ENCODE measurements at places on chromosomes 7 and 10. TPM values are rescaled to one million over a fixed set of nuclear protein-coding genes. Genes with fewer than 3 reads are reported as not detected.
A peak's percentile ranks its signal among the peaks of the same experiment; 100 is the strongest.

DNA sequence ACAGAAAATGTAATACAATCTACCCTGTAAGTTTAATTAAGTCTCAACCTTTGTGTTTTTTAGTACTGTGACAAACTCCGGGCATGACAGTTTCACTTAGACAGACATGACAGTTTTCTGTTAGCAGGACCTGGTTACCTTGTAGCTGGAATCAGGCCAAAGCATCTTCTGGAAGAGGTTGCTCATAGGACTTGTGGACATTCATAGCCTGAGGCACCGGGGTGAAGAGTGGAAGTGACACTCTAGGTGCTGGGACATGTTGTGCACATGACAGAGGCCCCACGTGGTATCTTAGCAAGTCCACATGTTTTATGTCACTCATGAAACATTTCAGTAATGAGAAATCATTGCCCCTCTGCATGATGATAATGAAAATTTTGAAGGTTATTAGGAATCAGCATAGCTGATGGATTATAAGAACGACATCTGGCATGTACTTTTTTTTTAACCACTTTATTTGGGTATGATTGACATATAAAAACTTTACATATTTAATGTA is 441.4 kb downstream of the CNTNAP2 start:
- H3K27ac ChIP-seq = no peak overlapping the region
- H3K36me3 ChIP-seq = peaks cover 8% of the 10 kb centered on the region
- no peak for DNase-seq
- H3K4me1 ChIP-seq = no peaks in the 10 kb centered on the region
- no peak overlapping the region for H3K4me3 ChIP-seq
- H3K27me3 ChIP-seq = no peaks in the 10 kb centered on the region

Gene COL17A1
- total RNA-seq = 0.04 TPM

Gene CLDN15
- total RNA-seq = 3.7 TPM

Gene PRKG1
- 18.2 TPM for total RNA-seq

GRCh38 chr10:132590094-132590751 is 52.6 kb downstream of the INPP5A start:
- H3K27ac ChIP-seq = no peak overlapping the region
- no peak overlapping the region for H3K4me3 ChIP-seq
- H3K36me3 ChIP-seq = no peaks in the 10 kb centered on the region
- no peaks in the 10 kb centered on the region for H3K27me3 ChIP-seq

Gene MYL10
- total RNA-seq = not detected

- no peak overlapping the region for H3K4me3 ChIP-seq
- no peak overlapping the region for H3K27ac ChIP-seq
- peak; percentile 59 for DNase-seq
- H3K36me3 ChIP-seq = no peaks in the 10 kb centered on the region
- H3K27me3 ChIP-seq = no peaks in the 10 kb centered on the region
These were observed 384.2 kb upstream of the LRGUK start for GRCh38 chr7:133742709-133743538.

DNA sequence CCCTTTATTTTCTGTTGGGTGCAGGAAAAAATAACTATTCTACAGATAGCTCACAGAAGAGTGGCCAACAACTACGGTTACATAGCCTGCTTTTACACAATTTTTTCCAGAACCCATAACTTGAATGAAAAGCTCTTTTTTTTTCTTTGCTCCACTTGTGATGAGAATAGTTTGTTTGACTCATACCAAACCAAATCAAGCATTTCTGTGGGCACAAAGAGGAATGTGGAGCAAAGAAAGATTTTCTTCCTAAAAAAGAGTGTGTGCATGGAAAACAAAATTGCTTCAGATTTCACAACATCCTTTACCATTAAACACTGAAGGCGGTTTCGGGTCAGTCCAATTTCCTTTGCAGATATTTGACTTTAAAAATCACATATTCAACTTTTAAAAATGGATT is 54.8 kb upstream of the RAB11FIP2 start:
- H3K27me3 ChIP-seq = no peaks in the 10 kb centered on the region
- DNase-seq = no peak
- H3K4me3 ChIP-seq = no peak overlapping the region
- no peaks in the 10 kb centered on the region for H3K36me3 ChIP-seq

GRCh38 chr7:155870334-155871180 is 58.3 kb upstream of the SHH start:
- H3K36me3 ChIP-seq = no peaks in the 10 kb centered on the region
- no peaks in the 10 kb centered on the region for H3K4me1 ChIP-seq
- no peaks in the 10 kb centered on the region for H3K27me3 ChIP-seq

Gene TCAF1
- total RNA-seq = 31.3 TPM

DNA sequence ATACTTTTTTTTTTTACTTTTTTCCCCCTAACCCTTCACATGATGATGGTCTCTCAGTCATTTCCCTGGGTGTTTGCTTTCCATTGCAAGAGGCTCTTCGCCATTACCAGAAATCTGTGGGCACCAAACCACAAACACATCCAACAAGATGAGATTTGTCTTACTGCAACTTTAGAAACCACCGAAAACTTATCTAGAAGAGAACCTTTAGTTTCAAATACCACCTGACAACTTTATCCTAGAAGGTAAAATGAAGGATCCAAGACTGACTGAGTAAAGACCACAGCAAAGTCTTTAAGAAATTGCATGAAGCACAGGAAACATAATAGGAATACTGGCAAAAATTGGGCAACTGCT is 363.3 kb upstream of the MBL2 start:
- H3K36me3 ChIP-seq = no peaks in the 10 kb centered on the region
- no peaks in the 10 kb centered on the region for H3K4me1 ChIP-seq
- no peak overlapping the region for H3K27ac ChIP-seq
- H3K4me3 ChIP-seq = no peak overlapping the region
- H3K27me3 ChIP-seq = no peaks in the 10 kb centered on the region
- no peak for DNase-seq

DNA sequence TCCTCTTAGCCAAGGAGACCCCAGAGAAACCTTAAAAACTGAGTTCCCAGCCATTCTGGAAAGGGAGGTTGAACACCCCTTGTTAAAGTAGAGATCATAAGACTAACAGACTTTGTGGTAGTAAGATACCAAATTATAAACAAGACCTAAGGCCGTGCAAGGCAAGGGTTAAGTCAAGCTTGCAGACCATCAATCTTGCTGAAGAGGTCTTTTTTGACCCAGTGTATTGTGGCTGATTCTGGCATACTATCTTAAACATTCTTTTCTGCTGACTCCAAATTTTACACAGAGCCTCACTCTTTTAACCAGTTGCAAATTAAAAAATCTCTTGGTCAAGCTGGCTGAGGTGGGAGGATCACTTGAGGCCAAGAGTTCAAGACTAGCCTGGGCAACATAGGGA is 1.2 kb upstream of the TBRG4 start:
- peaks cover 3% of the 10 kb centered on the region for H3K27me3 ChIP-seq
- H3K4me3 ChIP-seq = peak overlapping the region; percentile 99
- no peak for DNase-seq

Gene ASB10
- total RNA-seq = not detected

DNA sequence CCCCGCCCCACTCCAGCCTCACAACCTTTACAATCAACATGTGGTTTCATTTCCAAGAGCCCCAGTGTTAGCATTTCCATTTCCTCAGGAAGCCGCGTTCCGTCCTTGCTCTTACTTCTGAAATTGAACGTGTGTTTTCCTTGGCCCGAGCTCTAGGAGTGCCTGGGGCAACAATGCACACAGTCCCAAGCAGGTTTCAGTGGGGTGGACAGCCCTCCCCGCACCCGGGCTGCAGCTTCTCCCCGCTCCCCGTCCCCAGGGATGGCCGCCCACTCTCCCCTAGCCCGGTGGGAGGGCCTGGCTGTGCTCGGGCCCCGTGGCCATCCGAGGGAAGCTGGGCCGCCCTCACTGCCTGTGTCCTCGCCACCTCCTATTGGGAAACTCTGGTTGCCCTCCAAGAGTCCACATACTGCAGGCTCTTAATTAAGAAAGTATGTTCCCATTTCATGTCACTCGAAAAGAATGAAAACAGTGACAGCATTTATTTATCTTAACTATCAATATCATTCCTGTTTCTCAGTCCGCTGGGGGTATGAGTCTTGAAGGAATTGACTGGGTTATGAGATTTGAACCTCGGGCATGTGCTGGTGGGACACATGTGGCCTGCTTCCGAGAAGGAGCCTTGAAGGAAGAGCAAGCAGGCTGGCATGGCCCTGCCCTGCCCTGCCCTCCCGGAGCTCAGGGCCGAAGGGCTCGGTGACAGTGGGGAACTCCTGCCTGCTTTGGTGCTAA is 163.8 kb downstream of the GRK5 start:
- H3K4me1 ChIP-seq = no peaks in the 10 kb centered on the region
- no peak overlapping the region for H3K4me3 ChIP-seq
- no peaks in the 10 kb centered on the region for H3K27me3 ChIP-seq
- no peaks in the 10 kb centered on the region for H3K36me3 ChIP-seq

Gene SPDYE2
- not detected for total RNA-seq

Gene PRLHR
- not detected for total RNA-seq

Gene ZNF804B
- not detected for total RNA-seq

DNA sequence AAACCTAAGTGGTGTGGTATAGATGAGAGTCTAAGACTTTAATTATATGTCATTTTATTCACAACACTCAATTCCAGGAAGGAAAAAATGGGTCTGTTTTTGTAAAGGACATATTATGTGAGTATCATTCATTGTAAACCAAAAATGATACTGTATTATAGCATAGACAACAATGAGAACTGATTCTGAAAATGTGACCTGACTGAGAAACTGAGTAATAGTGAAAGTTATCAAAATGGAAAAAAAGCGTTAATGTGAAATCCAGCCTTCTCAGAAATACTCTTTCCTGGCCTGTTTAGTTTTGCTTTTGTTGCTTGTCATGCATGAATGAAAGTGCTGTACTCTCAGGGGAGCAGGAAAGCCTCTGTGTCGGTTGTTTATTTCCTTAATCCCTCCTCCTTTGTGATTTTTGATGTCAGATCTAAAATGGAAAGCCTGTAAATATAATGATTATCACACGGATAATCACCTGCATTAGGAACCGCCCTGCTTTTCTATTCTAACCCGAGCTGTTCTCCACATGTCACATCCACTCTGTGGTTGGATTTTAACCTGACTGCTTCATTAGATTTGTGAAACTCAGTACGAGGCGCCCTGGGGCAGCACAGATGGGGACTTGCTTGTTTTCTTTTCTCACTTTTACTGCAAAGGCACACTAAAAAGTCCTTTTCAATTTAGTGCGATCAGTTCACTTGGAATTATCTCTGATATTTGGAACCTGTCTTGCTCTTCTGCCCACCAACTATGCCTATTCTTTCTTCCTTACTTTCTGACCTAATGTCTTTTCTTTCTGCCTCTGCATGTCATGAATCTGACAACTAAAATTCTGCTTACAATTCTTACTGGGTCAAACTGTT is 240.9 kb upstream of the KAT6B start:
- no peak overlapping the region for H3K4me3 ChIP-seq
- no peaks in the 10 kb centered on the region for H3K27me3 ChIP-seq
- no peak for DNase-seq
- H3K36me3 ChIP-seq = no peaks in the 10 kb centered on the region

Gene PTPRZ1
- 230 TPM for total RNA-seq

GRCh38 chr7:19984231-19984632 is 210.8 kb upstream of the TMEM196 start:
- H3K36me3 ChIP-seq = no peaks in the 10 kb centered on the region
- H3K27me3 ChIP-seq = no peaks in the 10 kb centered on the region
- no peak overlapping the region for H3K4me3 ChIP-seq
- no peak overlapping the region for H3K27ac ChIP-seq
- H3K4me1 ChIP-seq = peaks cover 12% of the 10 kb centered on the region
- peak; percentile 51 for DNase-seq

DNA sequence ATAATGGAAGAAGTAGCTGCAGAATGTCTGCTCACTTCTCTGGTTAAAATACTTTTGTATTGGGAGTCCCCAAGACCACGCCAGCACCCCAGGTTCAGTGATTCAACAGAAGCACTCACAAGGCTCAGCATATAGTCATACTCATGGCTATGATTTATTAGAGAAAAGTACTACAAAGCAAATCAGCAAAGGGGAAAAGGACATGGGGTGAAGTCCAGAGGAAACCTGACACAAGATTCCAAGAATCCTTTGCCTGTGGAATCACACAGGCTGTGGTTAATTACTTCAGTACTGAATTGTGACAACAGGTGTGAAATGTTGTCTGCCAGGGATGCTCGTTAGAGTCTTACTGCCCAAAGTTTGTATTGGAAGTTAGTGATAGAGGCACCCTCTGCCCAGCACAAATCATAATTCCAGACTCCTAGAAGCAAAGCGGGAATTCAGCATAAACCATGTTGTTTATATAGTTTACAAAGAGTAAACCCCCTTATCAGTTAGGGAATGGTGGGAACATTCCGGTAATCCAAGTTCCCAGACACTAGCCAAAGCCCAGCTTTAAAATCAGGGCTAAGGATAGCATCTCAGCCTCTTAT is 79.4 kb downstream of the HYCC1 start:
- H3K4me3 ChIP-seq = no peak overlapping the region
- no peaks in the 10 kb centered on the region for H3K27me3 ChIP-seq
- H3K36me3 ChIP-seq = no peaks in the 10 kb centered on the region
- DNase-seq = no peak
- peaks cover 32% of the 10 kb centered on the region for H3K4me1 ChIP-seq

Gene CDC14C
- 0.54 TPM for total RNA-seq

Gene SPDYE16
- not detected for total RNA-seq

- no peaks in the 10 kb centered on the region for H3K36me3 ChIP-seq
- no peaks in the 10 kb centered on the region for H3K4me1 ChIP-seq
- H3K27ac ChIP-seq = no peak overlapping the region
- no peaks in the 10 kb centered on the region for H3K27me3 ChIP-seq
- no peak overlapping the region for H3K4me3 ChIP-seq
These were observed 1107.2 kb downstream of the NRG3 start for GRCh38 chr10:82982110-82982608.

Gene AKR1C8
- total RNA-seq = not detected

DNA sequence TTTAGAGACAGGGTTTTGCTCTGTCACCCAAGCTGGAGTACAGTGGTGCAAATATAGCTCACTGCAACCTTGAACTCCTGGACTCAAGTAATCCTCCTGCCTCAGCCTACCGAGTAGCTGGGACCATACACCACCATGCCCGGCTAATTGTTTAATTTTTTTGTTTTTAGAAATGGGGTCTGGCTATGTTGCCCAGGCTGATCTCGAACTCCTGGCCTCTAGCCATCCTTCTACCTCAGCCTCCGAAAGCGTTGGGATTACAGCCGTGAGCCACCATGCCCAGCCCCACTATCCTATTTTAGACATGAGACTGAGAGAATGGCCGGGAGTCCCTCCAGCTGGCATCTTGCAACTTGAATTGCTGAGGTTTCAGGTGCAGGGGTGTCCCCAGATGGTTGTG is 39.4 kb downstream of the KCTD7 start:
- no peak overlapping the region for H3K4me3 ChIP-seq
- H3K27me3 ChIP-seq = no peaks in the 10 kb centered on the region
- H3K27ac ChIP-seq = no peak overlapping the region
- 0 out of 2 replicates have a peak, but pooled peaks cover 3% of the 10 kb centered on the region for H3K36me3 ChIP-seq
- DNase-seq = no peak

- no peak overlapping the region for H3K4me3 ChIP-seq
- H3K36me3 ChIP-seq = no peaks in the 10 kb centered on the region
- H3K4me1 ChIP-seq = no peaks in the 10 kb centered on the region
- H3K27ac ChIP-seq = no peak overlapping the region
These were observed 54.7 kb upstream of the VWC2 start for GRCh38 chr7:49718760-49719159.

Gene CALHM1
- 0.93 TPM for total RNA-seq
